T1000 (cell line): ENCODE measurements at places on chromosomes 13 and 19.

DNA sequence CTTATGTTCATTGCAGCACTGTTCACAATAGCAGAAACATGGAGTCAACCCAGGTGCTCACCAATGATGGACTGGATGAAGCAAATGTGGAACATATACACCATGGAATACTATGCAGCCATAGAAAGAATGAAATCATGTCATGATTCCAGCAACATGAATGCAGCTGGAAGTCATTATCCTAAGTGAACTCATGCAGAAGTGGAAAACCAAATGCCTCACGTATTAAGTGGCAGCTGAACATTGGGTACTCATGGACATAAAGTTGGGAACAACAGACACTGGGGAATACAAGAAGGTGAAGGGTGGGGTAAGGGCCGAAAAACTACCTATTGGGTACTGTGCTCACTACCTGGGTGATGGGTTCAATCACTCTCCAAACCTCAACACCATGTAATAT is 915.9 kb downstream of the UQCRFS1 start:
- DNase-seq: no peak

GRCh38 chr19:13066226-13066625 is 36.4 kb downstream of the LYL1 start:
- no peak for DNase-seq

- no peak for DNase-seq
Observed at GRCh38 chr13:108797354-108797753, 167.9 kb downstream of the MYO16 start.

DNA sequence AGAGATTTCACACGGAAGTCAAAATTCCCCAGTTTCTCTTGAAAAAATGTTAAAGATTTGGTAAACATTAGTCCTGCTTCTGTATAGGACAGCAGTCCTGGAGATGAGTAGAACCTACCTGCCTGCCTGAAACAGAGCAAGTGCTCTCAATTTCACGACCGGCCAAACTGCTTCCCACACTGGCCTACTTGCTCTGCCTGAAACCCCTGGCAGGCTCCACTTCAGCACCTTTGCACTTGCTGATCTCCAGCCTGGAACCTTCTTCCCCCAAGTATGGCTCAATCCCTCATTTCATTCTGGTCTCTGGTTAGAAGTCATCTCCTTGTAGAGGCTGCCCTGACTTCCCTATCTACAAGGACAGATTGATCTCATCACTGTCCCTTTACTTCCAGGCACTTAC is 271.4 kb downstream of the DLEU7 start:
- no peak for DNase-seq

DNA sequence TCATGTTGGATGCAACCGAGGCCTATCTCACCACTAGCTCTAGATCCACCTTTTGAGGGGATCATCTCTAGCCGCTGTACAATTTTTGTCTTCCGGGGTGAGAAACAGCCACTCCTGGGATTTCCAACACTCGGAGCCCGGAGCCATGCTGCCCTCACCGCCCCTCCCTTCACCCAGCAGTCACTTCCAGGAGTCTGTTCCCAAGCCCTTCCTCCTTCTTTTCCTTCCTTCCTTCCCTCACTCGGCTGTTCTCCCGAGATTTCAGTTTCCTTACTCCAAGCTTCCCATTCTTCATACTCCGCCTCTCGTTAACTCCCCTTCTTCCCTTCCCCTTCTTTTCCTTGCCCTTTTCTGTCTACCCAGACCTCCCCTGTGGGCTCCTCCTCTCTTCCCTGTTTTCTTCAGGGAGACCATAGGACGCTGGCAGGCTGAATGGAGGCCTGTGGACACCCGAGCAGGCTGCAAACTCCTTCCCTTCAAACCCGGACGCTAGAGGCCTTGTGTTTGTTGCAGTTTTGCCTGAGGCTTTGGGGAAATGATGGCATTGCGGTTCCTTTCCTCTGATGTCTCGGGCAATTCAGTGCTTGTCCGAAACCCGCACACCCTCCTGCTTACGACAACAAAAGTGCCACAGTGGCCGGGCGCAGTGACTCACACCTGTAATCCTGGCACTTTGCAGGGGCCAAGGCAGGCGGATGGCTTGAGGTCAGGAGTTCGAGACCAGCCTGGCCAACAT is 96.0 kb downstream of the CAB39L start:
- DNase-seq: no peak

DNA sequence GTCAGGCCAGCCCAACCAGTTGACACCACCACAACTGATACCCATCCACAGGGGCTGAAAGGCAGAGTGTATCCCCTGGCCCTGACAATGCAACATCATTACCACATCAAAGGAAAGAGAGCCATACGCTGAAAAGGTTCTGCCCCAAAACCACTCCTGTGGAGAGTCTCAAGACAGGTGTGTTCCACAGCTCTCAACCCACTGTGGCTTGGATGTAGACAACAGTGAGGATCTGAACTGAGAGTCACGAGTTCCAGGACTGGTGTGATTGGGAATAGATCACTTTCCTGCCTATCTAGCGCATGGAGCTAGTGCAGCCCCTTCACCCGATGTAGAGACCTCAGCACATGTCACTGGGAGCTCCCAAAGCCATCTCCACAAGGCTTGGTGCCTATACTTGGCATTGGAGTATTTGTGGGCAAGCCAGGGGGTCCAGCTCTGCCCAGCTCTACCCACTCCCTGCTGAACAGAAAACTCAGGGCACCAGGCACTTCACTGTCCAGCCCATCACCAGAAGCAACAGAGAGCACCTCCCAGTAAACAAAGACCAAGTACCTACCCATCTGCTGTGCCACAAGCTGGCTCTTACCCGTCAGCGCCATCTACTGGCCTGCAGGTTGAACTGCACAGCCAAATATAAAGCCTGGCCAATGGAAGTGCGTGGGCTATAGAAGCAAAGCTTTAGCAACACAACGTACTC is 579.5 kb downstream of the UQCRFS1 start:
- no peak for DNase-seq

GRCh38 chr19:13094771-13095392 is 7.8 kb downstream of the LYL1 start:
- no peak for DNase-seq

DNA sequence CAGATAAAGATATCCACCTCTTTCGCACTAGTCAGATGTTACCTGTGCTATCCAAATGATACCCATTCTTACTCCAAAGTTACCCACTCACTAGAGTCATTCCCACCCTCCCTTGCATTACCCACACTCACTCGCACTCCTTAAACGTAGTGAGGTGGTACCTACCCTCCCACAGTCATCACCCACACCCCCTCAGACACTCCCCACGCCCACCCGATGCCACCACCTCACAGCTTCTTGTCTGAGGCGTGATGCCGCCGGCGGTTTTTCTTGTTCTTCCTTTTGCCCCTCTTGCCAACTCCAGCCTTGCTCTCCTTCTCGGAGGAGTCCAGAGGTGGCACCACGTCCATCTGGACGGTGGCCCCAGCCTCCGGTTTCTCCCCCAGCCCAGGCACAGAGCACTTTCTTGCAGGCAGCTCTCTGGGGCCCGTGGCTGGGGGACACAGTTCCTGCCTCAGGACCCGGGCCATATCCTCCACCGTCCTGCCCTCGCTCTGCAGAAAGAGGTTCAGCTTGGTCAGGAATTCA is 1.2 kb downstream of the PNMA8C start:
- DNase-seq: no peak

DNA sequence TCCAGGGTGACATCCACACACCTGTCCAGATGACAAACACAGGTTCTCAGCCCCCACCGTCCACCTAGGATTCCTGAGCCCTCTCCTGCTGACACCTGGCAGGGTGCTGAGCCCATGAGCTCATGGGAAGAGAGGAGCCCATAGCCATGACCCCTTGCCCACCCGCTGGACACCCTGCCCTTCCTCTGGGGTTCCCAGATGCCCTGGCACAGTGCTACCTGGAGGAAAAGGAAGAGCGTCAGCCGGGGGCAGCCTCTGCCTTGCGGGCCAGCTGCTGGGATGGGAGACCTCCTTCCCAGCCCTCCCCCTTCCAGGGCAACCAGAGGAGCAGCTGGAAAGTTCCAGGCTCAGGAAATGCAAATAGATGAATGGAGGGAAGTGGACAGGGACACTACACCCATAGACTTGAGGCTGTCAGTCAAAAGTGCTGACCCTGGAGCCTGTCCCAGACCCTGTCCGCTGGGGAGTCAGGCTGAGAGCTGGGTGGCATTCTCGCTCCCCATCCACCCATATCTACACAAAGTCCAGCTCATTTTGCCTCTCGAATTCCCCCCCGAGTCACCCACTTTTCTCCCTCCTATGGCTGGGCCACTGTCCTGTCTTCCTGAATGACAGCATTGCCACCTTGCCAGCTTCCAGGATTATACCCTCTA is 12.3 kb upstream of the ARHGEF18 start:
- DNase-seq: no peak

DNA sequence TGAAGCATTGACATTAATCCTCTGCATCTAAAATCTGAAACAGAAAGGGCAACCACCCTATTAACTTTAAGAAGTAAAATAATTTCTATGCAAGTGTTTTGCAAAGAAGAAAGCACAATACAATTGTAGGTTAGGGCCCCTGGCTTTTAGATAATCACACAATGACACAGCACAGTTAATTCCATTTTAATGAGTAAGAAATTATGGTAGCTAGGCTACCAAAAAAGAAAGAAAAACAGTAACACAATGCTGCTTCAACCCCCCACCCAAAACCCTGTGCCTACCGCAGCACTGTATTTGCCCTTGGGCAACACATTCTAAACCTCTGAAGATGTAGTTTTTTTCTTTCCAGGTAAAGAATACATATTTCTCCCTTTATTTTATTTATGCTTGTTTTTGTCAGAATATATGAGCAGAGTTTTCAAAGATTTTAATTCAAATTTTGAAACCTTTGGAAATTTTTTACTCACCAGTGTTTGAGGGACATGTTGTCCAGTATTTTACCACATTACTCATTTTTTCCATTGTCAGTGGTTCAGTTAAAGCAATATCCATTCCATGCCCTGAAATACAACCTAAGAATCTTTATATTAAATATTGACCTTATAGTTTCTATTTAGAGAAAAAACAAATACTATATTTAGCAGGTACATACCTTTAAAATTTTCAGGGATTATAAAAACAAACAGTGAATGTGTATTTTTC is 21.1 kb downstream of the SOHLH2 start:
- peak; percentile 23 for DNase-seq

- no peak for DNase-seq
Observed at GRCh38 chr13:50209631-50210030, 194.4 kb downstream of the KCNRG start.

DNA sequence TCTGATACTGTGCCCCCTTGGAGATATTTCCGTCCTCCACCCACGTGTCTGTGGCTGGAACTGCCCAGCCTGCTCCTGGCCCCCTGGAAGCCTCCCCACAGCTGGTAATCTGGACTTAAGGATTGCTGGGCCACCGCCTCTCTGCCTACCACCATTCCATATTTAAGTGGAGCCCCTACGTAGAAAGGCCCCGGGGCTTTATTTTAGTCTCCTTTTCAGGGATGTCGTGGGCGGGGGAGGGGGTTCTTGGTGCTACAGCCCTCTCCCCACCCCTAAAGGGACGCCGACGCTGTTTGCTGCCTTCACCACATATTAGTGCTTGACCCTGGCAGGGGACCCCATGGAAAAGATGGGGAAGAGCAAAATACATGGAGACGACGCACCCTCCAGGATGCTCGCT is 2.7 kb upstream of the NOP53 start:
- no peak for DNase-seq

DNA sequence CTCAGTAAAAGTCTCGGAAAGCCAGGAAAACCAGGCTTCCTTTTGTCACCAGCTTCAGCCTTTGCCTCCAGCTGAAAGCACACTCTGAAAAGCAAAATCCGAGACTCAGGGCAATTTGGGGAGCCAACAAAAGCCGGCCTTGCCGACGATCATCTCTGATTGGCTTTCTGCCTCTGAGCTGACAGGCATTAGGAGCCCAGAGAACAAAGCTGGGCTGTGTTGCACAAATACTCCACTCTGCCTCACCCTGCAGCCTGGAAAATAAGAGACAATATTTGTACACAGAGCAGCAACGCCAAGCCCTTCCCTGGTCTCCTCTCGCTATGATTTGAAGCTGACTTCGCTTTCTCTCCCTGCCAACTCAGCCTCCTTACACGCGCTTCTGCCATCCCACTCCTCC is 46.9 kb downstream of the CACNA1A start:
- DNase-seq: no peak

- DNase-seq: no peak
Observed at GRCh38 chr19:50433201-50434180, 799 bp downstream of the MYBPC2 start.

DNA sequence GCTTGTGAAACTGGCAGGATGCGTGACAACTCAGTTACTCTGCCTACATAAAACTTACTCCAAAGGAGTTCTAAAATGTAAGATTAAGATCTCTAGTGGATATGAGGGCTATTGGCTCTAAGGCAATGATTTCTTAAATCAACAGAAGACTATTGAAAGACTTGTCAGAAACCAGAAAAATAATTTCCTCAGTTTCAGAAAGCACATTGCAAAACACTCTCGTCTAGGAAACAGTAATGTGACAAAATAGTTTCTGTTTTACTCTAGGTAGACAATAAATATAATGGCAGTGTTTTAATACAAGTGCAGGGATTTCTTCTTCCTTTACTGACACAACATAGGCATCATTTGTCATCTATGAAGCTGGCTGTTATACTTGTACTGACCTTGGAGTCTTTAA is 230.1 kb downstream of the KCTD12 start:
- DNase-seq: no peak

DNA sequence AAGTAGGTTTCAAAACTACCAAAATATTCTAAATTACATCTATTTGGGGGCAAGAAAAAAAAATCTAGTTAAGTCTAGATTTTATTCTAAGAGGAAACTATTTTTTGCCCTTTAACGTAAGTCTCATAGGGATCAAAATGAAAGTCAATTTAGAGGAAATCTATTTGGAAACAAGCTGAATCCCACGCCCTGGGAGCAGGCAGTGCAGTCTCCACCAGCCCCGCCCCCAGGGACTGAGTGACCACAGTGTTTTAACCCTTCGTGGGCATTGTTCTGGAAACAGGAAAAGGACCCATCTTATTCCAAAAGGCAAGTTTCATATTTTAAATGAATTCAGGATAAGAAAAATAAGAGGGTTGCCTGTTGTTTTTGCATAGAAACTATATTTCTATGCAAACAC is 209.7 kb downstream of the SPRY2 start:
- no peak for DNase-seq

DNA sequence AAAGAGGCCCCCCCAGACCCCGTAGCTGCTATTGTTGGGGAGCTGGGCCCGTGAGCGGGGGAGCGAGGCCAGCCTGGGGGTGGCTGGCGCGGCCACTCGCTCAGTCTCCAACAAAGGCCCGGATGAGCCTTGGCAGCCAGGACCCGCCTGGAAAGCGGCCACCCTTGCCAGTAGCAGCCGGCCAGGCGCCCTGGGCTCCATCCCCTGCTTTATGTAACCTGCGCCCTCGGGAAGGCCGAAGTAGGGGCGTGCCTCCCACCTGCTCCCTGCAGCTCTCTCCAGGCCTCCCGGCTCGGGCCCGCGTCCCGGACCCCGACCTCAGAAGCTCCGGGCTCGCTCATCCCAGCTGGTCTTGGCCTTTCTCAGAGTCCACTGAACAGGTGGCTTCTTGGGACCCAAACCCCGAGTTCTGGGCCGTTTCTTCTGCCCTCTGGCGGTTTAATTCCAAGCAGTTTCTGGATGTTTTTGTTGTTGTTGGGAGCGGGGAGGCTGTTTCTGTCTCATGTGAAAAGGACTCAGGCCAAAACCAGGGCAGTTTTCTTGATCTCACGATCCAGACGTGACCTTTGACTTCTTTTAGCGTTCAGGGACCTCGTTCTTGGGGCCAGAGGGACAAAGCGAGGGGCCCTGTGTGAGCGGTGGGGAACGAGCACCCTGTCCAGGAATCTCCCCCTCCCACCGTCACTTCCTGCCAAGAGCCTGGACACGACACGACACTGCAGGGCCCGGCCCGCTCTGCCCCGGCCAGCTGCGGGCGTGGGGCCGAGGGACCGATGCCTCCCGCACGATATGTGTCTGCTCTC is 1.2 kb downstream of the CDC34 start:
- DNase-seq: peak; percentile 27

GRCh38 chr13:20891768-20892167 is 10.8 kb downstream of the XPO4 start:
- DNase-seq: no peak
